Psoas muscle (tissue), 8 donors: ENCODE measurements at places on chromosomes 12 and 14. TPM values are rescaled to one million over a fixed set of nuclear protein-coding genes. Genes with fewer than 3 reads are reported as not detected.

DNA sequence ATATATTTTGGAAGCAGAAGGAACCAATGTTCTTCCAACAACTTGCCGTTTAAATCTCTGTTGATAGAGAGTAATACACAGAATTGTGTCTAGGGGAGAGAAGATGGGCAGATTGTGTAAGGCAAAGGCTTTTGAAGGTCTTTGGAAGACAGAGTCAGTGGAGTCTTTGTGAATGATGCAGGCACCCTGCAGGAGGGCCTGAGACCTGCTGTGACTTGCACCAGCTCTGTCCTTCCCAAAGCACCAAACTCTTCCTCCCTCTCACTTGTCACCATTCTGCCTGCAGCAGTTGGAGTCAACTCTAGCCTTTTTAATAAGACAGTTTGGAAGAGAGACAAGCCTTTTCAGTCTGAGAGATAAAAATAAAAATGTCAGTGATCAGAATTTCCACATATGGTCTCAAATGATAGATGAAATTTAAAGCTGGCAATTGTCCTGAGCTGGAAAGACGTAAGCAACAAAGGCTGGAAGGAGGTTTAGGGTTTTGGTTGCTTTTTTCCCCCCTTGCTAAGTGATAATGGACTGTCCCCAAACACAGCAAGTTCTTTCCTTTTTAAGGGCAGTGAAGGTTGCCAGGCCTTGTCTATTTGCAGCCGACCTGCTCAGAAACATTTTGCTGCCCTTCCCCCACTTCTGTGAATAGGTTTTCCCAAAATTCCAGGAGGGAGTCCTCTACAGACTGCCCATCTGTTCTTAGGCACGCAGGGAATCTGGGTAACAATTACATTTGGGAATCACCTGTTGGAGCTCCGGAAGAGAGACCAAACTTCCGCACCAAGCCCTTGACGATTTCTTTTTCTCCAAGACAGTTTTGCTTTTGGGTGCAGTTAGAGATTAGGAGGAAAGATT lies 103.0 kb upstream of the NTF3 start:
- DNase-seq, result no peak

SLC17A8 gene
- total RNA-seq, result not detected

NR4A1 gene
- 45.1 TPM for total RNA-seq

OR4E2 gene
- total RNA-seq, result not detected

AHSA1 gene
- total RNA-seq, result 193 TPM

DNA sequence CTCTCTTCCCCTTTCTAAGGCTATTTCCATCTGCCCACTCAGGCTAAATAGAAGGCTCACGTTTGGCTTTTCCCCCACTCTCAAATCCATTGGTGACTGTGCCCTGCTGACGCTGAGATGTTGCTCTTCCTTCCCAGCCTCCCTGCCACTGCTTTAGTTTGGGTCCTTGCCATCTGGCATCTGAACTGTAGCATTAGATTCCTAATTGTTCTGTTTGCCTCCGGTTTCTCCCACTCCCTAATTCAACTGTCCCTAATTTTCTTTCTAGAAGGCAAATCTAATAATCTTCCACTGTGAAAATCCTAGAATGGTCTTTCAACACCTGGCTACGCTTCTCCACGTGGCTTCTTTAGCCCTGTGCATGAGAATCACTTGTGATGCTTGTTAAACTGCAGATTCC lies 37.6 kb upstream of the SMOC1 start:
- no peak for DNase-seq

GRCh38 chr14:34465069-34465859 lies 3.2 kb upstream of the SPTSSA start:
- DNase-seq, result no peak

GRCh38 chr12:76124456-76124855 lies 40.0 kb upstream of the NAP1L1 start:
- DNase-seq, result no peak

- peak; percentile 83 for DNase-seq
Measured at GRCh38 chr14:104977681-104978653, at the start of gene AHNAK2. Gene AHNAK2 (minus strand): TSS chr14:104978374. CDS start chr14:104978237, 137 bp downstream.
